Naive B cell (primary cell): ENCODE measurements at places on chromosomes 2 and 18.

DNA sequence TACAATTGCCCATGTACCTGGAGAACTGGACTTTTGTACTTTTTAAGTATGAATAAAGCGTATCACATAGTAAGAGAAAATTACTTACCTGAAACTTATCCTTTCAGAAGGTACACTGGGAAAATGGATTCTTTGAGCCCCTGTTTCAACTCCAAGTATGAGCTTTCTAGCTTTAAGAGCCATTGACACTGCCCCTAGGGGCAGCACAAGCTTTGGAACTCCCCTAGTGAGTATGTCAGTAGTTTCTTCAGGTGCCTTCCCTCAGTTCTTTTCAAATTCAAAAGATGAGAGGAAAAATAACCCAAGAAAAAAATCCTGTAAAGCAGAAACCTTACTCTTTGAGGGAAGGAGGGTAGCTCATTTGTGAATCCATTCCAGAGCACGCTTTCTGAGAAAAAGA, 124.1 kb downstream of the MEMO1 start:
- DNase-seq: no peak

DNA sequence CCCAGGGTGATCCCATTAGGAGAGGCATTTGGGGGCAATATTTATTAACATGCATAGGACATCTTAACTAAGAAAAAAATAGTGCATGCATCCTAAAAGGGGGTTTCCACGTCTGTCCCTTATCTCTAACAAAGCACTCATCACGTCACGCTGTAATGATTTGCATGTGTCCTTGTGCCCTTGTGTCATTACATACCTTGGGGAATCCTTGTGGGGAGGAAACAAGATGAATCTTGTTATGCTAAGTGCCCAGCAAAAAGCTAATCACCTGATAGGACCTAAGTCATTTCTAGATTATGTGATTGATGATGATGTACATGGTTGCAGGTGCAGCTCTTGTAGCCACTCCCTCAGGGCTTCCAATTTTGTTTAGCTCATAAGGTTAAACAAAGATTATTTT, 250.9 kb downstream of the FBXO15 start:
- peak; percentile 18 for DNase-seq

- no peak for DNase-seq
Measured at GRCh38 chr18:61209801-61210200, 123.4 kb upstream of the CDH20 start.

- DNase-seq: no peak
Measured at GRCh38 chr2:135790423-135790822, 46.6 kb downstream of the LCT start.

- no peak for DNase-seq
Measured at GRCh38 chr18:11114653-11115052, 34.7 kb downstream of the PIEZO2 start.

GRCh38 chr2:25794544-25795276, 83.6 kb downstream of the ASXL2 start:
- no peak for DNase-seq

- no peak for DNase-seq
Measured at GRCh38 chr2:129585760-129586159, 393.7 kb upstream of the RAB6C start.

DNA sequence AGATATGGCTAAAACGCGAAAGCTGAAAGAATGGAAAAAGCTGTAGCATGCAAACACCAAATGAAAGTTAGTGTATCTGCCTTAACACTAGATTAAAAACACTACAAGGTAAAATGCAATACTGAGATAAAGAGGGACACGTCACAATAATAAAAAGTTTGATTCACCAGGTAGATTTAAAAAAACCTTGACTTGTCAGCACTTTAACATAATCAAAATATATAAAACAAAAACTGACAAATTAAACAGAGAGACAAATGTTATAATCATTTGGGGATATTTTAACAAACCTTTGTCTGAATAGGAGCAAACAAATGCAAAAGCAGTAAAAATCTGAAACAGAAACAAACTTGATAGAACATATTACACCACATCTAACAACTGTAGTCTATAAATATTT, 18.3 kb downstream of the TLK1 start:
- no peak for DNase-seq

DNA sequence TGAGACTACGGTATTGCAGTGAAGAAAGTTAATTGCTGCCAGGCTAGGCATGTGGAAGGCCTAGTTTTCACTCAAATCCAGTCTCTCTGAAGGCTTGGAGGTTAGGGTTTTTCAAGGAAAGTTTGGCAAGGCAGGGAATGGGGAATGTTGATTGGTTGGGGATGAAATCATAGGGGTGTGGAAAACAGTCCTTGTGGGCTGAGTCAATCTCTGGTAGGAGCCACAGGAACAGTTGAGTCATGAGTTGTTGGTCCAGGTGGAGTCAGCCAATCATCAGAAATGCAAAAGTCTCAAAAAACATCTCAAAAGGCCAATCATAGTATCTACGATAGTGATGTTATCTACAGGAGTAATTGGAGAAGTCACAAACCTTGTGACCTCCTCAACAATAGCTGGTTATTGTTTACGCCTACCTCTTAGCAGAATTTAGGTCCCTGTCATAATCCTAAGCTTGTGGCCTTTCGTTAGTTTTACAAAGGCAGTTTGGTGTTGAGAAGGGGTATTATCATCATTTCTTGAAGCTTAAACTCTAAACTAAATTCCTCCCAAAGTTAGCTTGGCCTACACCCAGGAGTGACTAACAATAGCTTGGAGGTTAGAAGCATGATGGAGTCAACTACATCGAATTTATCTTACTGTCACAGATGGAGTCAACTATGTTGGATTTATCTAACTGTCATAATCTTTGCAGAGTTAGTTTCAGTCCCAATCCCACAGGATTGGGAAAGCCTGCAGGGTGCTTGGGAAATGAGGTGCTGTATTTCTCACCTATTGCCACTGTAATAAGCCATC, 33.7 kb upstream of the APCDD1 start:
- DNase-seq: no peak

DNA sequence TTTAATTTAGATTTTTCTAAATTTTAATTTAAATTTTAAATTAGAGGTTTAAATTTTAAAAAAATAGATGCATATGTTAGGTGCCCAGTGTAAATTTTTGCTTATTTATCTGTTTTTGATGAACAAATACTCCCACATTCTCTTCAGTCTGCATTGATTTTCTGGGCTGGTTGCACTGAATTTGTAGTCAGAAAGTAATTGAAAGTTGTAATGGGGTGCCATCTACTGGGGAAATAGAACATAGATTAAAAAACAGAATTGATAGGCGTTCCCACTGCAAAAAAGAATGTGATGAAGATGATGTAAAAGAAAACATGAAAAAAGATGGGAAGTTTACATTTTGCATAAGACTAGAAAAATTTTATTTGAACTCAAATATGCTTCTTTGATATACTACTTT, 51.7 kb upstream of the CCDC85A start:
- DNase-seq: no peak
